ENCODE measurements at places on chromosomes 4 and X.

GRCh38 chr4:26785810-26786209 lies 74.8 kb upstream of the STIM2 start:
- DNase-seq: no peak

- no peak for DNase-seq
Observed at GRCh38 chrX:135449637-135450550, 28.1 kb downstream of the SMIM10L2A start.

GRCh38 chr4:4726051-4726450 lies 133.4 kb upstream of the MSX1 start:
- DNase-seq: no peak

DNA sequence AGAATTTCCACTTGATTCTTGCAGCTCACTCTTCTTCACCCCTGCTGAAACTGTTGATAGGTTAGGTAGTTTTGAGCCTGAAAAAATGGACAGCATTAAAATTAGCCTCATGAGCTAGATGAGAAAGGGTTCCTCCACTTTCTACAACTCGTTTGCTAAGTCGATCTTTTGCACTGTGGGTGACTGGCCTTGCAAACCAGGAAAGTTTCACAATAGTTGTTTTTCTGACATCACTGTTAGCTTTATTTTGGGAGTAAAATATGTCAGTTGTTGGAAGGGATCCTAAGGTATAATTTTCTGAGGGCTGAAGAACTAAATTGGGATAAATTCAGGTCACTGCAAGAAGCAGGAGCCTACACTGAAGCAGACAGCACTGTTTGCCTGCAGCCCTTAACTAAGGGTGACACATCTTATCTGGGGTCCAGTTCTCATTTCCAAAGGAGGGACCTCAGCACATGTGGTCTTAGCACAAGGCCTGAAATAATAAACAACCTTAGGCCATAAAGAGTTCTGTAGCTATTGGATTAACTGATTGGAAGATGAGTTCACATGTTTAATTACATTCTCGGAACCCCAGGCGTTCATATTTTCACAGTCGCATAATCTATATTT lies 29.1 kb downstream of the ANAPC4 start:
- DNase-seq: no peak

GRCh38 chr4:143616771-143617170 lies 83.7 kb downstream of the FREM3 start:
- no peak for DNase-seq

GRCh38 chr4:82989575-82990429 lies 20.8 kb downstream of the LIN54 start:
- DNase-seq: no peak

- DNase-seq: peak; percentile 99
Observed at GRCh38 chr4:119103263-119103662, 32.4 kb upstream of the MYOZ2 start.

- DNase-seq: no peak
Observed at GRCh38 chr4:118373614-118374255, 20.9 kb upstream of the PRSS12 start.

DNA sequence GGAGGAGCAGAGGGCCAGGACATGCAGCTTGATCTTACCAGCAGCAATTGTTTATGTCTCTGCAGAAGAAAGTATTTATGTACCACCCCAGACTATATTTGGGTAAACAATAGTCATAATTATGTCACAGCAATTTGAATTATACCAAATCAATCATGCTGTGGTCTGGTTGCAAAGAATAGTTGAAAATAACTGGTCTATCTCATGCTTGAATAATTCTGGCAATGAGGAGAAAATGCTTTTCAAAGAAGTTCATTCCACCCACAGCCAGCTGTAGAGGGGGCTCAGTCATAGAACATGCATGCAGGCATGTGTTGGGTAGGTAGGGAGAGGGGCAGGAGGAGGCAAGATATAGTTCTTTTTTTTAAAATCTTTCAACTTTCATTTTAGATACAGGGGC lies 399.2 kb downstream of the IL15 start:
- DNase-seq: no peak

DNA sequence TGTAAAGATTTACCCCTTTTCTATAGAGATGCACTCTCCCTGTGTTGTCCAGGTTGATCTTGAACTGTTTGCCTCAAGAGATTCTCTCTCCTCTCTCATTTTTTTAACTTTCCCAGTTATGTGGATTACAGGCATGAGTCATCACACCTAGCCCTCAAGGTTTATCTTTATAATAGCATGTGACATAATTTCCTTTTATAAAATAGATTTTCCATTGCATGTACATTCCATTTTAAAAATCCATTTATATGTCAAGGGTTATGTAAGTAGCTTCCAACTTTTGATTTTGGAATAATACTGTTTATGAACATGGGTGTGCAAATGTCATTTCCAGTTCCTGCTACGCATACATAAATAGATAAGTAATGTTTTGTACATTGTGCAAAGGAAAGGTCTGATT lies 20.6 kb downstream of the ZNF721 start:
- no peak for DNase-seq

DNA sequence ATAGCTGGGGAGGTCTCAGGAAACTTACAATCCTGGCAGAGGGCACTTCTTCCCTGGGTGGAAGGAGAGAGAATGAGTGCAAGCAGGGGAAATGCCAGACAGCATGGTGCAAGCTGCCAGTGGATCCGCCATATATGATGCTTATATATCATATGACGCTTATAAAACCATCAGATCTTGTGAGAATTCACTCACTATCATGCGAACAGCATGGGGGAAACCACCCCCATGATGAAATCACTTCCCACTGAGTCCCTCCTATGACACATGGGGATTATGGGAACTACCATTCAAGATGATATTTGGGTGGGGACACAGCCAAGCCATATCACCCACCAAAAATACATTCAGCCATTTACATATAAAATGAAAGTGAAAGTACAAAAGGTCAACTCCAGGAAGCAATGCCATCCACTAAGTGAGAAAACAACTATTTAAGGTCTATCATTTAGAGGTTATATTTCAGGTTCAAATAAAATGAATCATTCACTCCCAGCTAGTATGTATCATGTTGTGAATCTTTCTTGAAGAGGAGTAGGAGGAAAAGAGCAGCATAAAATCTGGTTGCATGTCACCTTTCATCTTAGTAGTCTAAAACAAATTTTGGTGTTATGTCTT lies 20.3 kb upstream of the DYNLT3 start:
- no peak for DNase-seq

GRCh38 chrX:137852502-137852901 lies 286.6 kb downstream of the ZIC3 start:
- no peak for DNase-seq

DNA sequence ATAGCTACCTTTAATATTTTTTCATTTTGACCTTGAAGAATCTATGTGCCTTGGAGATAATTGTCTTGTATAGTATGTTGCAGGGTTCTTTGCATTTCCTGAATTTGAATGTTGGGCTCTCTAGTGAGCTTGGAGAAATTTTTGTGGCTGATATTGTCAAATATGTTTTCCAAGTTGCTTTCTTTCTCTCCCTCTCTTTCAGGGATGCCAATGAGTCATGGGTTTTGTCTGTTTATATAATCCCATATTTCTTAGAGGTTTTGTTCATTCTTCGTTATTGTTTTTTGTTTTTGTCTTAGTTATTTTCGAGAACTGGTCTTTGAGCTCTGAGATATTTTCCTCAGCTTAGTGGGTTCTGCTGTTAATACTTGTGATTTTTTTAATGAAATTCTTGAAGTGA lies 20.7 kb downstream of the RAB40AL start:
- DNase-seq: no peak

- DNase-seq: no peak
Observed at GRCh38 chr4:138344054-138344453, 101.9 kb upstream of the SLC7A11 start.
